ENCODE measurements at places on chromosomes 12 and 14. TPM values are rescaled to one million over a fixed set of nuclear protein-coding genes. Genes with fewer than 3 reads are reported as not detected.
A peak's percentile ranks its signal among the peaks of the same experiment; 100 is the strongest.

The BCAT1 gene
- total RNA-seq, result 176 TPM

The KCNK10 gene
- total RNA-seq, result 1.0 TPM

The DACT1 gene
- 23.6 TPM for total RNA-seq

The PLCZ1 gene
- not detected for total RNA-seq

The PTCSC3 gene
- total RNA-seq, result not detected

The FOXN4 gene
- total RNA-seq, result 0.35 TPM

The LMO3 gene
- total RNA-seq, result 15.1 TPM

The ZNF26 gene
- 18.9 TPM for total RNA-seq

The ACSS3 gene
- total RNA-seq, result 28.9 TPM

- no peak overlapping the region for H3K27ac ChIP-seq
- no peaks in the 10 kb centered on the region for H3K4me1 ChIP-seq
- no peak for DNase-seq
- H3K4me3 ChIP-seq, result no peak overlapping the region
- no peaks in the 10 kb centered on the region for H3K36me3 ChIP-seq
Measured at GRCh38 chr12:31246470-31246850, 79.5 kb downstream of the SINHCAF start.

DNA sequence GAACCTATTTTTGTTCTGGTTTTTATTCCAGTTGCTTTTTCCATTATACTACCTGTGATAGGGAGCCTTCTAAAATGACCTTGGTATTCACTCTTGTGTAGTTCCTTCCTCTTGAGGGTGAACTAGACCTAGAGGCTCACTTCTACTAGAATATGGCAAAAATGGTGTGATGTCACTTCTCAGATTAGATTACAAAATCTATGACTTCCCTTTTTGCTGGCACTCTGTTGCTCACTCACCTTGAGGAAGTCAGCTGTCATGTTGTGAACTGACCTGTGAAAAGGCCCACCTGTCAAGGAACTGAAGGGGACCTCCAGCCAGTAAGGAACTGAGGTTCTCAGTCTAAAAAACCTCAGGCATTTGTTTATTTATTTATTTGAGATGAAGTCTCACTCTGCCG, 5.7 kb downstream of the MIPOL1 start:
- H3K4me3 ChIP-seq, result no peak overlapping the region
- peaks cover 9% of the 10 kb centered on the region for H3K36me3 ChIP-seq
- H3K27ac ChIP-seq, result no peak overlapping the region
- peaks cover 22% of the 10 kb centered on the region for H3K4me1 ChIP-seq
- no peaks in the 10 kb centered on the region for H3K27me3 ChIP-seq

- no peaks in the 10 kb centered on the region for H3K27me3 ChIP-seq
- H3K36me3 ChIP-seq, result no peaks in the 10 kb centered on the region
- no peak overlapping the region for H3K4me3 ChIP-seq
- H3K4me1 ChIP-seq, result no peaks in the 10 kb centered on the region
- H3K27ac ChIP-seq, result no peak overlapping the region
Measured at GRCh38 chr12:127064207-127064606, 1202.8 kb upstream of the TMEM132C start.

- peaks cover 22% of the 10 kb centered on the region for H3K4me1 ChIP-seq
- H3K36me3 ChIP-seq, result no peaks in the 10 kb centered on the region
- H3K4me3 ChIP-seq, result no peak overlapping the region
- H3K27ac ChIP-seq, result no peak overlapping the region
- no peaks in the 10 kb centered on the region for H3K27me3 ChIP-seq
Measured at GRCh38 chr12:27347779-27348178, 15.1 kb downstream of the BMAL2 start.

GRCh38 chr14:37862263-37862662, 266.8 kb downstream of the TTC6 start:
- H3K27ac ChIP-seq, result no peak overlapping the region
- H3K4me3 ChIP-seq, result no peak overlapping the region
- H3K36me3 ChIP-seq, result no peaks in the 10 kb centered on the region
- DNase-seq, result no peak

DNA sequence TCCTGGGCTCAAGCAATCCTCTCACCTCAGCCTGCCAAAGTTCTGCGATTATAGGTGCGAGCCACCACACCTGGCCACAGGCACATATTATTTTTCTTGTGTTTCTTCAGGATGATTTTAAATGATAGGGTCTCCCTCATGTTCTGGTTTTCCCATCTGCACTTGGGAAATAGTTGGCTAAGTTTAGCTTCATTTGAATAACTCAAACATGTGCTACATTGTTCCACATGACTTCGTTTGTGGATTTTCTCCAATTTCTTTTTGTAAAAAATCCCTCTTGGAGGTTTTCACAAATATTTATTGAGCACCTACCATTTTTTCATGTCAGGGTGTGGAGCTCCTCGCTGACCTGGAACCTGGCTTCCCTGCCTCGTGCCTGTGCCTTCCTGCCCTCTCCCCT, 55.2 kb upstream of the GNPNAT1 start:
- no peaks in the 10 kb centered on the region for H3K27me3 ChIP-seq
- DNase-seq, result no peak
- no peaks in the 10 kb centered on the region for H3K36me3 ChIP-seq
- peaks cover 11% of the 10 kb centered on the region for H3K4me1 ChIP-seq

GRCh38 chr12:5884866-5885265, 60.2 kb downstream of the ANO2 start:
- H3K27me3 ChIP-seq, result no peaks in the 10 kb centered on the region
- no peak overlapping the region for H3K27ac ChIP-seq
- 0 out of 2 replicates have a peak, but pooled peaks cover 10% of the 10 kb centered on the region for H3K4me1 ChIP-seq
- H3K36me3 ChIP-seq, result no peaks in the 10 kb centered on the region
- H3K4me3 ChIP-seq, result no peak overlapping the region

DNA sequence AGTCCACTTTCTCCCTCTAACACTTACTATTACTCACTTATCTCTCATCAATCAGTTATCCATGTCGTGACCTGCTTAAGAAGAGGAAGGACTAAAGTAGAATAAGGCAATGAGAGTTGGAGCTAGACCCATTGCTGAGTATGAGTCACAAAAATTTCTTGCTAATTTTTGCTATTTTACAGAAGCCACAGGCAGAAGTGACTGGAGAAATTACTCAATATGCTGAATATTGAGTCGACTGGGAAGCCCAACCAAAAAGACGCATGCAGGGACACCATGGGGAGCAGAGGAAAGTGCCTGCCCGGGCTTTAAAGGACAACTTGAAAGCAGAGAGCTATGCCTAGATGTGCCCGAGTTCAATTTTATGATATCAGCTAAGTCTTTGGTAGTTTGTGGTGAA, 115.4 kb upstream of the FOXG1 start:
- peak; percentile 32 for DNase-seq
- peaks cover 6% of the 10 kb centered on the region for H3K4me1 ChIP-seq
- no peak overlapping the region for H3K27ac ChIP-seq
- H3K4me3 ChIP-seq, result no peak overlapping the region
- H3K36me3 ChIP-seq, result no peaks in the 10 kb centered on the region

DNA sequence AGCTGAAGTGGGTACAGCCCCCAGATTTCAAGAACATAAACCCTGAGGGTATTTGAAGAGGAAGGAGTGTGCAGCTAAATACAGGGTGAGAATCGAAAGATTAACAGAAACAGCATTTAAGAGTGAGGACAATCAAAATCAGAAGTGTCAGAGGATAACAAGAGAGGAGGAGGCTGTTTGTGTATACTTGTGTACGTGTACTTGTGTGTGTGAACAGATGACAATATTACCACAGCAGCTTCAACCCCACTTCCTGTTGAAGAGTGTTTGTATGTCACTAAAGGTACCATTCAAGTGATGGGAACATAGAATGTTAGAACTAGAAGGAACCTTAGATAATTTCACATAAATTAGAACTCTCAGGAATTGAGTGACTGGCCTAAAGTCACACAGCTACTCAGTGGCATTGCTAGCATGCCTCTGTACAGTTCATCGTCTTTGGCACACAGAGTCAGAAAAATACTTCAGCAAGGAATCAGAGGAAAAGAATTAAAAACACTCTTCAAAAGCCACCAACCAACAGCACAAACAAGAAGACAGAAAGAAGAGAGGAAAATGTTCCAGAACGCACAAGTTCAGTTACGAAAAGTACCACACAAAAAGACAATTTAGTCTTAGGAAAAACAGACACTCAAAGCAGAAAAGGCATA, 164.3 kb upstream of the BCL2L14 start:
- no peak overlapping the region for H3K27ac ChIP-seq
- H3K4me1 ChIP-seq, result no peaks in the 10 kb centered on the region

DNA sequence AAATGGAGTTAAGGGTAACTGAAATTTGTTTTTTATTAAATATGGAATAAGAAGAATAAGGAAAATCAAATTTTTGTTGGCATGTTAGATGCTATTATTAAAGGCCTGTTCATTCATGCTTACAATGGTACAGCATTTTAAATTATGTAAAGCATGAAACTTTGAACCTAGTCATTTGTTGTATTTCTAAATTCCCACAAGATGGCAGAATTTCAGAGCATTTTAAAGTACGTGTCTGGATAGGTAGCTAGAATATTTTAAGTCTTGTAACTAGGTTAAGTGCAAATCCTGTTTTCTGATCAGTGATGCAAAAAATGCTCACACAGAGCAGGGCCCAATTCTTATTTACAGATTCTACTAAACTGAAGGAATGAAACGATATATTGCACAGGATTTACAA, 585.6 kb upstream of the MIS18BP1 start:
- peak; percentile 26 for DNase-seq
- no peaks in the 10 kb centered on the region for H3K36me3 ChIP-seq
- no peaks in the 10 kb centered on the region for H3K27me3 ChIP-seq

- H3K36me3 ChIP-seq, result no peaks in the 10 kb centered on the region
- H3K4me1 ChIP-seq, result peaks cover 11% of the 10 kb centered on the region
- 0 out of 2 replicates have a peak within 1 kb of the TSS, but pooled peaks have one; percentile 52 for H3K27ac ChIP-seq
- no peaks in the 10 kb centered on the region for H3K27me3 ChIP-seq
Measured at GRCh38 chr12:89524541-89525304, at the start of gene GALNT4. Gene GALNT4 (minus strand): TSS chr12:89524796. CDS start chr12:89524549, 247 bp downstream.

GRCh38 chr14:33545696-33546095, 405.2 kb downstream of the EGLN3 start:
- no peaks in the 10 kb centered on the region for H3K4me1 ChIP-seq
- H3K4me3 ChIP-seq, result no peak overlapping the region
- no peaks in the 10 kb centered on the region for H3K27me3 ChIP-seq
- no peak overlapping the region for H3K27ac ChIP-seq
- no peaks in the 10 kb centered on the region for H3K36me3 ChIP-seq

DNA sequence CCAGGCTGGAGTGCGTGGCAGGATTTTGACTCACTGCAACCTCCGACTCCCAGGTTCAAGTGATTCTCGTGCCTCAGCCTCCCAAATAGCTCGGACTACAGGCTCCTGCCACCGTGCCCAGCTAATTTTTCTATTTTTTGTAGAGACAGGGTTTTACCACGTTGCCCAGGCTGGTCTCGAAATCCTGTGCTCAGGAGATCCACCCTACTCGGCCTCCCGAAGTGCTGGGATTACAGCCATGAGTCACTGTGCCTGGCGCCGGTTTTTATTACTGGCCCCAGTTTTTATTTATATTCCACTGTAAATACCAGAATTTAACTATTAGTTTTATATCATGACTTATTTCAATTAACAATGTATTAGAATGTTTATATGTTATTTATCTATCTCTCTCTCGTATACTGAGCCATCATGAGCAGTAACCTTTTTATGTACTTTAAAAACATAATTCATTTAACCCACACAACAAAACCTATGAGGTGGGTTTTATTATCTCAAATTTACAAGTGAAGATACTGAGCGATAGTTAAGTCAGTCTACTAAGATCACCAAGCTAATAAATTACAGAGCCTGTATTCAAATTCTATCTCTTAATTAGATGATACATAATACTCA, 47.8 kb downstream of the HECTD1 start:
- no peak for DNase-seq
- no peaks in the 10 kb centered on the region for H3K4me1 ChIP-seq
- no peaks in the 10 kb centered on the region for H3K27me3 ChIP-seq
- peak overlapping the region; percentile 0 for H3K27ac ChIP-seq
- H3K36me3 ChIP-seq, result peaks cover 19% of the 10 kb centered on the region
- H3K4me3 ChIP-seq, result no peak overlapping the region

DNA sequence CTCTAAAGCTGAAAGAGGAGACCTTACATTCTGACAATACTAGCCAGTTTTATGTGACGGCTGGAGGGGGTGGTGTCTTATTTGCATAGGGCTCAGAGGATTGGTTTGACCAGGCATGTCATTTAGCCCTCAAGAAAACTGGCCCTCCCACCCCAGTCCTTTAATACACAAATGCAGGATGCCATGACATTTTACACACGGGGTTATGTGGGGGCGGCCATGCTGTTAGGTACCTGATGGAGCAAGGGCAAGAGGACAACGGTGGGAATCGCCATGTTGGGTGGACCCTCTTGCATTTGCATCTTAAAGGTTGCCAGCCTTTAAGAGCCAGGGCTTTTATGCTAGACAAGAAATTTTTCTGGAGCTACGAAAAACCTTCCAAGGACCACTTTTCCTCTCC, 23.3 kb downstream of the MDM2 start:
- peaks cover 53% of the 10 kb centered on the region for H3K36me3 ChIP-seq
- H3K27ac ChIP-seq, result peak overlapping the region; percentile 79
- DNase-seq, result peak; percentile 61
- H3K4me1 ChIP-seq, result peaks cover 5% of the 10 kb centered on the region

DNA sequence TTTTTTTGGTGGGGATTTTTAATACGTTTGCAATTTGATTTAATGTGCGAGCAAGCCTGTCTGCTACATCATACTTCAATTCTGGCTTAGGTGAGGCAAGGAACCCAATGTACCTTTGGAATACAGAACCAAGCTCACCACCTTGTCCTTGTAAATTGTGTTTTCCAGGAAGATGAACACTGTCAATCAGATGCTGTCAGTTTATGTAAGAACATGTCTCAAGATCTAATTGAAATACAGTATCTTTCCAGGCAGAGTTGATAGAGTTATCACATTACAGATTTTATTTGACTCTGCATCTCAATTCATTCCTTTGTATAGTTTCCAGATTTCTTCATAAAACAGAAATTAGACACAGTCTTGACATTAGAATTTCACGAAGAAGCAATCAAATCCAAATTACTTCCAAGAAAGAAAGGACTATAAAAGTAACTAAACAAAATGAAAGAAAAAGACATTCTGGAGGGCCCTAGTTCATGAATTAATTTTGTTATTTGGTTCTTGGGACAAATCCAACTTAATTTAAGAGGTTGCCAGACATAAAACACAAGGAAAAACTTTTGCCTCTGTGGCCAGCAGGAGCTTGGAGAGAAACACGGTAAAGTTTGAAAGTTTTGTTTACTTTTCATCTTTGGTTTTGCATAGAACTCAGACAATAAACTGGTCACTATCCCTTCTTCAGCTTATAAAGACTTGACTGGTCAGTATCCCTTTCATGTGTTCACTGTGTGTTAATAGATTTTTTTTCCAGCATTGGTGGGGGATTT, 16.4 kb upstream of the MED13L start:
- H3K36me3 ChIP-seq, result no peaks in the 10 kb centered on the region
- no peaks in the 10 kb centered on the region for H3K27me3 ChIP-seq
- H3K27ac ChIP-seq, result no peak overlapping the region
- no peak overlapping the region for H3K4me3 ChIP-seq

- no peaks in the 10 kb centered on the region for H3K27me3 ChIP-seq
- no peak overlapping the region for H3K4me3 ChIP-seq
- H3K4me1 ChIP-seq, result no peaks in the 10 kb centered on the region
Measured at GRCh38 chr14:72057701-72058285, 125.6 kb downstream of the RGS6 start.

- no peaks in the 10 kb centered on the region for H3K36me3 ChIP-seq
- no peak overlapping the region for H3K27ac ChIP-seq
- no peak for DNase-seq
- H3K4me3 ChIP-seq, result no peak overlapping the region
Measured at GRCh38 chr12:113089839-113090238, 33.3 kb downstream of the DTX1 start.
